ENCODE measurements at places on chromosomes 12 and 14.

DNA sequence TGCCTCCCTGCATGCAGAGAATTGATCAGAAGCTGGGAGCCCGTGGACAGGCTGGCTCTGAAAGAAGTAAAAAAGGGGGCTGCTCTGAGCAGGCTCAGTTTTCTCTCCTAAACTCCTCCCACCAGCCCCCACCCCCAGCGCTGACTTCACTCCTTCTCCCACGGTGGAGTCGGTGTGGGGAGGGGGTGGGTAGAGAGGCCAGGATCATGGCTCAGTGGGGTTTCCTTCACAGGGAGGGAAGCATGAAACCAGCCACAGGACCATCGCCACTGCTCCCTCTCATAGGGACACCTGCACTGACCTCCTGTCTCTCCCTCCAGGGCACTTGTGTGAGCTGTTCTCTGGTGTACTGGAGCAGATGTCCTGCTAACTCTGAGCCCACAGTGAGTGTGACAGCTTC lies 78.9 kb downstream of the STAB2 start:
- DNase-seq, result no peak

- DNase-seq, result no peak
These were observed 743 bp upstream of the DTX1 start for GRCh38 chr12:113055594-113056380.

- DNase-seq, result no peak
These were observed 184.9 kb upstream of the GZMB start for GRCh38 chr14:24818823-24819341.

DNA sequence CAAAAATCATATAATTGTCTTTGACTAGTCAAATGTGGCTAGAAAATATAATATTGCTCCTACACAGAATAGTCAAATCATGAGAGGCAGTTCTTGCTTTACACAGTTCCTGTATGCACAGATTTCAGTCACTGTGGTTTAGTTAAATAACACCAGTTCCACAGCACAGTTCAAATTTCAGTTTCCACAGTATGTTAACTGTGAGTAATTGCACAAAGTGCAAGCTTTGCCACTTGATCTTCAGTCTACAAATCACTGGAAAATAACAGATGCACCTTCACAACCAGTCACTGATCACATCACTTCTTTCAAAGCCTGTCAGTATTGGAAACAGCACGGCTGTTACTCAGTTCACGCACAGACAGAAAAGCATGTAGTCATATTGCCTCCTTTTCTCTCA lies 38.7 kb downstream of the KCNH5 start:
- DNase-seq, result no peak

DNA sequence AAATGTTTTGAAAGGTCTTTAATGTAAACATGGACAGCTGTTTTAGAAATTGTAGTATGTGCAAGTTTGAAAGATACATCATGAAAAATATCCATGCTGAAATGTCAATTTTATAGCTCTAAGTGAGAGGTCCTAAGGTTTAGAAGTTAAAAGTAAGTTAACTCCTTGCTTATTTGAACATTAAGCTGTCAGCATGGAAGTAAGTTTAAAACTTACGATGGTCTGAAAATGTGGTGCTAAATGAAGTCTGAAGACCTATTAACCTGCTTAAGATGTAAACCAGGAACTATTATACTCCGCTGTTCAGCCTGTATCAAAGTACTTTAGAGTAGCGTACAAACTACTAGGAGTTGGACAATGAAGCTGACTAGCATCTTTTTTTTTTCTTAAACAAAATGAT lies 1082.4 kb downstream of the TMTC2 start:
- no peak for DNase-seq

Measured in SIG-M5 (cell line).